ENCODE measurements at places on chromosomes 11 and 22.

- H3K4me3 ChIP-seq = no peak overlapping the region
- H3K4me1 ChIP-seq = peaks cover 48% of the 10 kb centered on the region
- no peak for DNase-seq
- no peak overlapping the region for H3K27ac ChIP-seq
- H3K36me3 ChIP-seq = no peaks in the 10 kb centered on the region
Measured at GRCh38 chr22:29311464-29312217, 3.9 kb downstream of the RASL10A start.

GRCh38 chr11:79174045-79175008 lies 266.5 kb downstream of the TENM4 start:
- no peak overlapping the region for H3K4me3 ChIP-seq
- H3K27ac ChIP-seq = no peak overlapping the region
- no peak for DNase-seq
- no peaks in the 10 kb centered on the region for H3K27me3 ChIP-seq
- no peaks in the 10 kb centered on the region for H3K36me3 ChIP-seq

GRCh38 chr22:32800158-32800882 lies 1.2 kb upstream of the TIMP3 start:
- no peak for DNase-seq
- H3K27ac ChIP-seq = peak overlapping the region; percentile 34
- no peaks in the 10 kb centered on the region for H3K27me3 ChIP-seq
- H3K4me3 ChIP-seq = no peak overlapping the region

- peaks cover 19% of the 10 kb centered on the region for H3K36me3 ChIP-seq
- peak; percentile 96 for DNase-seq
- H3K27ac ChIP-seq = peak within 1 kb of the TSS; percentile 99
- no peaks in the 10 kb centered on the region for H3K27me3 ChIP-seq
- H3K4me3 ChIP-seq = peak within 1 kb of the TSS; percentile 95
Measured at GRCh38 chr22:19432133-19432851, at the start of gene MRPL40. MRPL40 (plus strand) TSS chr22:19432545; CDS start chr22:19432555, 10 bp downstream.

DNA sequence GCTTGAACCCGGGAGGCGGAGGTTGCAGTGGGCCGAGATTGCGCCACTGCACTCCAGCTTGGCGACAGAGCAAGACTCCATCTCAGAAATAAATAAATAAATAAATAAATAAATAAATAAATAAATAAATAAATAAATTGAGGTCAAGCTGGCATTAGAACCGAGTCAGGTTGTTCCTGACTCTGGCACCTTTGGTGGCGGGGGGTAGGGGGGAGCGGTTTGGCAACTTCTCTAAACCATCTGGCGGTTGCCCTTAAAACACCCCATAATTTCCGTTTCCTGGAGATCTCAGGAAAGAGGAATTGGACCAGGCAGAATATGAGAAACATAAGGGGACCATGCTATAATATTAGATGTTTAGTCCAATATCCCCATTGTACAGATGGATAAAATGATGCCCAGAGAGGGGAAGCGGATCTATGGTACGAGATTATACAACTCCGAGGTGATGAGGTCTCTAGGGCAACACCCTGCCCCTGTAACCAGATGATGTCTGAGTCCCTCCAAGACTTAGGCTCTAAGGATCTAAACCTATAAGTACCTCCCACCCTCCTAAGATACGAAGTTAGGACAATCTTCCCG lies 785 bp downstream of the CLPB start:
- no peak for DNase-seq
- H3K36me3 ChIP-seq = peaks cover 13% of the 10 kb centered on the region
- H3K4me1 ChIP-seq = peaks cover 5% of the 10 kb centered on the region
- peak overlapping the region; percentile 83 for H3K4me3 ChIP-seq
